ENCODE measurements at places on chromosomes 3 and 15. TPM values are rescaled to one million over a fixed set of nuclear protein-coding genes. Genes with fewer than 3 reads are reported as not detected.

ZNF717 gene
- total RNA-seq: 10.6 TPM

ECT2 gene
- total RNA-seq: 4.8 TPM

AHSG gene
- not detected for total RNA-seq

CELSR3 gene
- total RNA-seq: 2.6 TPM

NLGN1 gene
- total RNA-seq: not detected
